Urothelium cell line (cell line): ENCODE measurements at places on chromosomes 4 and X.

- peak; percentile 1 for DNase-seq
Measured at GRCh38 chrX:104668550-104668949, 102.6 kb downstream of the IL1RAPL2 start.

GRCh38 chrX:134482371-134482770 lies 22.4 kb downstream of the HPRT1 start:
- DNase-seq: no peak

DNA sequence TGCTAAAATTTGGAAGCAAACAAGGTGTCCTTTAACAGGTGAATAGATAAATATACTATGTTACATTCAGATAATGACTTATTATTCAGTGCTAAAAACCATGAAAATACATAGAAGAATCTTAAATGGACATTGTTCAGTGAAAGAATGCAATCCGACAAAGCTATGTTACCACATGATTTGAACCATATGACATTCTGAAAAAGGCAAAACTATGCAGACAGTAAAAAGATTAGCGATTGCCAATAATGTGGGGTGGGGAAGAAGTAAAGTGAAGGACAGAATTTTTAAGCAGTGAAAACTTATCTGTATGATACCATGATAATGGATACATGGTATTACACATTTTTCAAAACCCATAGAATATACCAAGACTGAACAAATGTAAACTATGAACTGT lies 926.9 kb downstream of the FAT4 start:
- DNase-seq: no peak

GRCh38 chrX:1468250-1468772 lies 15.6 kb upstream of the ASMTL start:
- peak; percentile 70 for DNase-seq

- DNase-seq: no peak
Measured at GRCh38 chr4:150367326-150367725, 214.6 kb upstream of the MAB21L2 start.

GRCh38 chr4:2458546-2459491 lies 10.1 kb upstream of the RNF4 start:
- DNase-seq: no peak

GRCh38 chrX:22081475-22082092 lies 49.5 kb downstream of the PHEX start:
- DNase-seq: peak; percentile 14

- DNase-seq: no peak
Measured at GRCh38 chr4:67750691-67751090, 3.5 kb downstream of the GNRHR start.

DNA sequence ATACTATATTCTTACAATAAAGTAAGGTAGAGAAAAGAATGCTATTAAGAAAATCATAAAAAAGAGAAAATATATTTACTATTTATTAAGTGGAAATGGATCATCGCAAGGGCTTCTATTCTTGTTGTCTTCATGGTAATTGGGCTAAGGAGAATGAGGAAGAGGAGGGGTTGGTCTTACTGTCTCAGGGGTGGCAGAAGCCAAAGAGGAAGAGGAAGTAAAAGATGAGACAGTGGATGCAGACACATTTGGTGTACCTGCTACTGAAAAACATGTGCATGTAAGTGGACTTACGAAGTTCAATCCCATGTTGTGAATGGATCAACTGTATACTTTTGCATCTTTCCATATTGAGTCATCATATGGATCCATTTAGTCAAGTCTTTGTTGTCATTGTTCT lies 1502.1 kb upstream of the ADGRL3 start:
- DNase-seq: no peak

- DNase-seq: no peak
Measured at GRCh38 chr4:143555676-143556075, 42.2 kb downstream of the SMARCA5 start.

- DNase-seq: no peak
Measured at GRCh38 chr4:36477861-36478260, 196.4 kb downstream of the DTHD1 start.

GRCh38 chr4:8840816-8841455 lies 30.7 kb downstream of the HMX1 start:
- DNase-seq: no peak

GRCh38 chr4:85681221-85681657 lies 206.3 kb downstream of the ARHGAP24 start:
- DNase-seq: no peak

GRCh38 chr4:159266981-159267868 lies 164.3 kb downstream of the RAPGEF2 start:
- DNase-seq: no peak

DNA sequence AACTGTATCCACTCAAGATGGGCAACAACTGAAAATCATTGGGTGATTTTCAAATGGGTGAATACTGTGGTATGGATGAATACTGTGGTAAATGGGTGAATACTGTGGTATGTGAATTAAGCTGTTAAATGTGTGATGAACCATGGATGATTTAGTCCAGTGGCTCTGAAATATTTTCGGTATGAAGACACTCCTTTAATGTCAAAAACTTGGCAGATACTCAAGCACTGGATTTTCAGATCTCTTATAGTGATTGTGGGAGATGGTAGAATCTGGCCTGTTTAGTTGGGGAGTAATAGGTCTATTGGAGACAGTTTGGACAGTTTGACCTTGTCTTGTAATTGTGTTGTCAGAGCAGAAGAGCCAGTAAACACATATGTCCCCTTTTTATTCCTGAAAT lies 45.7 kb downstream of the SSX7 start:
- no peak for DNase-seq

GRCh38 chrX:67545893-67546495 lies 2.2 kb downstream of the AR start:
- peak; percentile 20 for DNase-seq

DNA sequence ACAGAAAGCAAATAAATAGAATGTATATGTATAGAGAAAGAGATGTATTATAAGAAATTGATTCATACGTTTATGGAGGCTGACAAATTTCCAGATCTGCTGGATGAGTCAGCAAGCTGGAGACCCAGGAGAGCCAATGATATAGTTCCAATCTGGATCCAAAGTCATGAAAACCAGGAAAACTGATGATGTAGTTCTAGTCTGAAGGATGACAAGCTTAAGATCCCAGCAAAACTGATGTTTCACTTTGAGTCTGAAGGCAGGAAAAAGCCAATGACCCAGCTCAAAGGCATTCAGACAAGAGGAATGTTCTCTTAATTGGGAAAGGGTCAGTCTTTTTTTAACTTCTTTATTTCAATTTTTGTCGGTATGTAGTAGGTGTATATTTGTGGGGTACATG lies 102.6 kb downstream of the LHFPL1 start:
- no peak for DNase-seq

- no peak for DNase-seq
Measured at GRCh38 chr4:128601991-128602695, 207.4 kb upstream of the JADE1 start.

DNA sequence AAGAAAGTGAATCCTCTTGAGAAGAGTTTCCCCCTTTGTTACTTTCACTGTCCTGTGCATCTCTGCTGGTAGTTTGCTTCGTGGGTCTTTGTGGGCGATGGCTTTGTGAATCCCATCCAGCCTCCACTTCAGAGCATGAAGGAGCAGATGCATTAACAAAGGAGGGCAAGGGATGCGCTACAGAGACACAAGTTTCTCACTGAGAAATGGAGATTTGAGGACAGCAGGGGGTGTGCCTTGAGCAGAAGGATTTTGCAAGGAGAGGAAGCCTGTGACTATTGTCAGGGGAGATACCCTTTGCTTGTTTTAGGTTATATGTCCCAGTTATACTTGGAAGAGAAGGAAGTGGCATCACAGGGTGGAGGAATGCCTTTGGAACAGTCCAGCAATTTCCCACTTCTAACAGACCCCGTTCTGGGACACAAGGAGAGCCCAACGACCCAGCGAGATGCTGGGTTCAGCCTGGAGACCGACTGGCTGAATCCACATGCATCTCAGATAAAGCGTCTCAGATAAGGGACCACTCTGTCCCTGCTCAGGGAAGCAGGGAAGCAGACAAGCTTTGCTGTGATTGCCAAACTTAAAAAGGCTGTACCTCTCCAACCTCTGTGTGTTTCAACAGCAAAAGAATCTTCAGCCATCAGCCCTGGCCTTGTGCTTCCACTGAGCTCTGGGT lies 314.6 kb upstream of the GATB start:
- no peak for DNase-seq
